ENCODE measurements at places on chromosomes 12 and 14. TPM values are rescaled to one million over a fixed set of nuclear protein-coding genes. Genes with fewer than 3 reads are reported as not detected.

COCH gene
- total RNA-seq: 18.8 TPM

TAS2R20 gene
- total RNA-seq: 0.58 TPM

DNA sequence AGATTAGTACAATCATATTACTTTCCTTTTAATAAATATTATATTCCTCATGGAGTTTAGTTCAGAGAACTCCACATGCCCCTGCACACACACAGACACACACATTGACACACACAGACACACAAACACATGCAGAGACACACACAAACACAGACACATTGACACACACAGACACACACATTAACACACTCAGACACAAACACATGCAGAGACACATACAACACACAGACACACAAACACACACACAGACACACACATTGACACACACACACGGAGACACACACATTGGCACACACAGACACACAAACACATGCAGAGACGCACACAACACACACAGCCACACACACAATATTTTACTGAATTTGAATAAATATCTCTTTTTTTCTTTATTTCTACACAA, 12.5 kb upstream of the SCARB1 start:
- DNase-seq: no peak

GRCh38 chr12:131825146-131825892, 2.9 kb upstream of the MMP17 start:
- no peak for DNase-seq

DNA sequence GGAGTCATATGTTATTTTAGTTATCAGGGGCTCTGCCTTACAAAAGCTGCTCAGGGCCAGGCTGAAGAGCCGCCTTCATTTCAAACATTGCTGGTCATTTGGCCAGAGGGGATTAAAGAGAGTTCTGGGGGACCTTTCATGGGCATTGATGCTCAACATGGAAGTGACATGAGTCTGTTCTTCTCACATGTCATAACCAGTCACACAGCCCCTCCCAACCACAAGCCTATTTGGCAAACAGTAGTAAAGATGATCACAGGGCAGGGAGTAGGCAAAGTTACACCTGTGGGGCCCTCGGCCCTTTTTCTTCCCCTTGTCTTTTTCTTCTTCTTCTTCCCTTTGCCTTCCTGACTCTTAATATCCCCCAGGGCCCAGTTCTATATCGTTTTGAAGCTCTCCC, 33.3 kb downstream of the CFAP54 start:
- DNase-seq: no peak

DNA sequence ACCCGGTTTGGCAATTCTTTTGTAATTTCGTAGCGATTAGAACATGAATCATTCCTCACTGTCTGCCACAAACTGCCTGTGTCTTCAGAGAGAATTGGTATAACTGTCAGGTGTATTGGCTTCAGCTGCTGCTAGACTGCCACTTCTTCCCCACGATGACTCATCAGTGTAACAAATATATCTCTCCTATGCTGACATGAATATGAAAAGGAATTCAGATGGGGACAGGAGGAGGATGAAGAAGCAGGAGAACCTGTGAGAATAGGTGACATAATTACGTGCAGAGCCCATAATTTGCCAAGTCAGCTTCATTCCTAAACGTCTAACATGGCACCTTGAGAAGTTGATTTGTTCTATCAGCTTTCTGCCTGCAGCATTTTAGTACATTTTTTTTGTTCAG, 64.9 kb downstream of the FRMD6 start:
- no peak for DNase-seq

All from epithelial cell of proximal tubule (primary cell).